Adrenal gland (tissue), 19 donors: ENCODE measurements at places on chromosomes 7 and 10. TPM values are rescaled to one million over a fixed set of nuclear protein-coding genes. Genes with fewer than 3 reads are reported as not detected.
A peak's percentile ranks its signal among the peaks of the same experiment; 100 is the strongest.

Gene CCDC3
- 5.0 TPM for total RNA-seq

DNA sequence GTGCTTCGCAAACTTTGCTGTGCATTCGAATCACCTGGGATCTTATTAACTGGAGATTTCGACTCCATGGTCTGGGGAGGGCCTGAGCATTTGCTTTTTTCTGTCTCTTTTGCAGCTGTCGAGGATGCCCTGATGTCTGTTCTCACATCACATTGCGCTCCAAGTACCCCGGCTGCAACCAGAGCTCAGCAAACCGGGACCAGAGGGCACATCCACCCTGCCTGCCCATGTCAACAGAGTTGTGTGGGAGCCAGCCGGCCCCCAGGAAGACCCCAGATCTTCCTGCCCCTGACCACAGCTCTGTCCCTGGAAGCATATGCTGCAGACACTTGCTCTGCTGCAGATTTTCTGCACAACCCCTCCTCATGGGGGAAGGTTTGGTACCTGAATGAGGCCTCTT lies 180.8 kb downstream of the ADARB2 start:
- no peaks in the 10 kb centered on the region for H3K36me3 ChIP-seq
- no peak for DNase-seq
- H3K4me3 ChIP-seq: no peak overlapping the region
- H3K27ac ChIP-seq: no peak overlapping the region
- no peaks in the 10 kb centered on the region for H3K27me3 ChIP-seq

DNA sequence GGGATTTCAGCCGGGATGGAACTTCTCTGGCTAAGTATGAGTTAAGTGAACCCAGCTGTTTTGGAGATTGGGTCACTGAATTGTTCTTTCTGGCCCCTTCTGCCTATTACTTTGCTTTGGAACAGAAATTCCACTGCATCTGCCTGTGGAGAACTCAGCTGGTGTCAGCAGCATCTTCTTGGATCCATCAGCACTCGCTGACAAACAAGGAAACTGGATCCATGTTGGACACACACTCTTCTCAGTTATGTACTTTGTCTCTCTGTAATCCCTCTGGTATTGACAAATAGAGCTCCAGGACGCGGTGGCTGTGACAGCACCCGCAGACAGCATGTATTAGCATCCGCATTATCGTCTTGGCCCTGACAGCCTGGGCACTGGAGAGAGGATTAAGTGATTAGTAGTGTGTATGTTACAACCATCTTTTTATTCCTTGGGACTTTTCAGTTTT lies 73.0 kb upstream of the BMPER start:
- H3K4me3 ChIP-seq: no peak overlapping the region
- no peaks in the 10 kb centered on the region for H3K36me3 ChIP-seq
- peaks cover 2% of the 10 kb centered on the region for H3K27me3 ChIP-seq
- no peak overlapping the region for H3K27ac ChIP-seq

Gene HOXA3
- total RNA-seq: 3.9 TPM

Gene VAX1
- total RNA-seq: not detected

Gene BTBD16
- not detected for total RNA-seq

DNA sequence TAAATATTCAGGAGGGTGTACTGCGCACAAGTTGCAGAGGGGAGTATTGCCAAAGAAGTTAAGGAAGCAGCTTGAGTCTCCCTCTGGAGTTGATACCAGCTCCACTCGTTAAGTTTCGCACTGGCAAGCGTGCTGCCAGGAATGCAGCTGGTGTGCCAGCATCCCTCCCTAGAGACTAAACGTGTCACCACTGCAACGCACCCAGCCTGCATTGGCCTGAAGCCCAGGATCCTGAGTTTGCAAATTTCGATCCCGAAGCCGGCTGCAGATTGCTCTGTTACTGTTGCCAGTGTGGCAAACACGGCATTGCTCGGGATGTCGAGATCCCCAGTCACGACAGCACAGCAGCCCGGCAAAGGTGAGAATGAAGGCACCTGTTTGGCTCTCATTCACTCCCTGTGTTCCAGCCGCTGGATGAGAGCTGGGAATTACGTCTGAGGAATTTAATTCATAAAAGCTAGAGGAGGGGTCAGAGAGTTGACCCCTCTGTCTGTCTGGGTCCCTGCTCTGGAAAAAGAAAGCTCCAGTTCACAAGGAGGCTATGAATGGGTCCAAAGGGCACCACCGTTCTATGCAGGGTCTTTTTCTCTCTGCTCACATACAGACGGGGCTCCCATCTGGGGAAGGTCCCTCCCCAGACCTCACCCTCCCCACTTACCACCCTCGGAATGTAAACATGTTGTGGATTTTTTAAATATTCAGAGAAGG lies 61.0 kb downstream of the NRP1 start:
- peak overlapping the region; percentile 16 for H3K4me3 ChIP-seq
- DNase-seq: peak; percentile 82
- H3K4me1 ChIP-seq: peaks cover 11% of the 10 kb centered on the region
- peaks cover 22% of the 10 kb centered on the region for H3K36me3 ChIP-seq

Gene CLDN4
- total RNA-seq: 0.16 TPM
